ENCODE measurements at places on chromosomes 4 and X. TPM values are rescaled to one million over a fixed set of nuclear protein-coding genes. Genes with fewer than 3 reads are reported as not detected.

The BTK gene
- total RNA-seq = 0.42 TPM

The MAGEA3 gene
- total RNA-seq = not detected

The ANXA10 gene
- not detected for total RNA-seq

The ABCG2 gene
- not detected for total RNA-seq

Measured in CD4-positive, alpha-beta T cell (primary cell).